ENCODE measurements at places on chromosomes 12 and 14.

- DNase-seq: no peak
Measured at GRCh38 chr12:20631711-20632110, 63.4 kb upstream of the SLCO1C1 start.

DNA sequence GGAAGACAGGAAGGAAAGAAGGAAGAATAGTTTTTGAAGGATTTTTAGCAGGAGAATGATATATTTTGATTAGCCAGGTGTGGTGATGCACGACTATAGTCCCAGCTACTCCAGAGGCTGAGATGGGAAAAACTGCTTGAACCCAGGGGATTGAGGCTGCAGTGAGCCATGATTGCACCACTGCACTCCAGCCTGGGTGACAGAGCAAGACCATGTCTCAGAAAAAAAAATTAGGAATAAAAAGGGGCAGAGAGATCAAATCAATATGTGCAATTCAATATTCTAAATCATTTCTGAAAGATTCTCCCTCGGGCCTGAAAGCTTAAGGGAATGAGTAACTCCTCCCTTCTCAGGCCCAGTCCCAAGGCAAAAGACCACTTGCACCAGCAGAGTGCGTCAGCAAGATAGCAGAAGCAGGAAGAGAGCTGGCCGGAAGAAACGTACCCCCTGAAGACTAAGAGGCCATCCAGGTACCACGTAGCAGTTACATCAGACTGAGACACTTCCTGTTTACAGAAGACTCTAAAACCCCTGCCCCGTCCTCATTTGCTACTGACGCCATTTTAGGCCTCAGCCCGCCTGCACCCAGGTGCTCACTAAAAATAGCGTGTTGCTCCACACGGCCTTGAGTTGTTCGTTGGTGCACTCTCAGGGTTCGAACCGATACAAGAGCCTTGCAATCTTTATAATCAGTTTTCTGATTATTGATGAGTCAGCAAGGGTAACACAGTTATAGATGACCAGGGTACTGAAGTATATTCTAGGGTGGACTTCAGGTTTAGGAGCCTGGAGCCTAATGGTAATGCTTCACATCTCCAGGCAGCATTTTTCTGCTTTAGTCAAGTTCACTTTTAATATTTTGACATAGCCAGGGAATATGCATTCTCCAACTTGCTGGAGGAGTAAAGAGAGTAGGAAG, 57.7 kb upstream of the CSRP2 start:
- DNase-seq: no peak

DNA sequence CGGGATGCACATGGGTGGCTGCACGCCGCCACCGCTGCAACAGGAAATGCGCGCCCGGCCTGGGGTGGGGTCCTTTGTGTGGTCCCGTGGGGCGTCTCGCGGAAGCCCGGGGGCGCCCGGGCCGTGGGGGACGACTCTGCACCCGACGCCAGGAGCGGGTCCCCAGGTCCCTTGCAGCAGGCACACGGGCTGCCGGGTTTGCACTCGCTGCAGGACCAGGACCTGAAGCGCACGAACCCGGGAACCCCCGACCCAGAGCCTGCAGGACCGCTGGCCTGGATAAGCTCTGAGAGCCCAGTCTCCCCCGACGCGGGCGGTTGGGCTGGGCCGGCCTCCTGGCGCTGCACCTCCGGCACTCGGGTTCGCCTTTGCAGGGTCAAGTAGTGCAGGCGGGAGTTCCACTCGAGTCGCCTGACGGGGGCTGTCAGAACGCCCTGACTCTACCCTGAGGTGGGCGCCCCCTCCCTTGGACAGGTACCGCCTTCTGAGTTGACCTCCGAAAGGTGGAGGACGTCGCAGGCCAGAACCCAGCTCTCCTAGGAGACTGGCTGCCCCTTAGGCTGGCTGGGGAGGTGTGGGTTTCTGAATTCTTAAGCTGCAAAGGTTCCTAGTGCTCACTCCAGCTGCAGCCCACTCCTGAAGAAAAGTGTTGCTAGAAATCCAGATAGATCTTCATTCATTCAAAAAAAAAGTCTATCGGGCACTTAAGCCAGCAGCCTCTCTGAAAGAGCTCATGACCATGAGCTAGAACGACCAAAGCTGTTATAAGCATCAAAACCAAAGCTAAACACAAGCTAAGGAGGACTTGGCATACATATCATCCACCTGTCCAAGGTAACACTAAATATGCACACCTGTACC, 68.0 kb downstream of the RNF34 start:
- no peak for DNase-seq

GRCh38 chr14:32939254-32940065, 781 bp downstream of the NPAS3 start:
- DNase-seq: no peak

- no peak for DNase-seq
Measured at GRCh38 chr12:120960657-120961056, 17.7 kb upstream of the HNF1A start.

- no peak for DNase-seq
Measured at GRCh38 chr12:58757422-58757821, 162.9 kb downstream of the LRIG3 start.

DNA sequence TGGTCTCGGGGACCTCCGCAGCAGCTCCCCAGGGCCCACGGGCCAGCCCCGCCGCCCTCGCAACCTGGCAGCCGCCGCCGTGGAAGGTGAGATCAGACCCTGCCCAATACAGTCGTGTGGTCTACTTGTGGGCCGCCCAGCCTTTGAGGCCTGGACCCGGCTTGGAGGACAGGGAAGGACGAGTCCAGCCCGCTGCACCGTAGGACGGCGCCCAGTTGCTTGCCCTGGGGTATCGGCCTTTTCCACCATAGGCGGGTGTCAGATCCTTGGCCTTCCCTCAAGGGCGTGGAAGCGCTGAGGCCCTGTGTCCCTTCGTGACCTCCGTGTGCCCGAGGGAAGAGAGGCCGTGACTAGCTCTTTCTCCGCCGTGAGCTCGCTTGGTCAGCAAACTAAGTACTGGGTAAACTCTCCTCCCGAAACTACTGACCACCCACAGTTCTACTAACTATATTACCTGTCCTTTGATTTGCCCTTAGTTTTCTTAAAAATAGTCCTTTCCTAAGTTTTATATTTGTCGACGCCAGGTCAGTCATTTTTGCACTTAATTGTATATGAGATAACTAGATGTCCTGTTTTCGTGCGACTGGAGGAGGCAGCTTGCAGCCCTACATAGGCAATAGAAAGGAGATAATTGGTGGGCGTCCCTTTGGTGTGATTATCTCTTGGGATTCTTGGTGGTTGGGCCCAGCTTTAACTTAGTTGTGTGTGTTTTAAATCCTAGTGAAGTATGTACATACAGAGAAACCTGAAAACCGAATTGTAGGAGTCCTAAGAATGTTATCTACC, 757 bp downstream of the SLC25A3 start:
- no peak for DNase-seq

GRCh38 chr12:66052988-66053615, 77.4 kb downstream of the LLPH start:
- no peak for DNase-seq

- no peak for DNase-seq
Measured at GRCh38 chr12:47377414-47378221, 297.9 kb upstream of the AMIGO2 start.

DNA sequence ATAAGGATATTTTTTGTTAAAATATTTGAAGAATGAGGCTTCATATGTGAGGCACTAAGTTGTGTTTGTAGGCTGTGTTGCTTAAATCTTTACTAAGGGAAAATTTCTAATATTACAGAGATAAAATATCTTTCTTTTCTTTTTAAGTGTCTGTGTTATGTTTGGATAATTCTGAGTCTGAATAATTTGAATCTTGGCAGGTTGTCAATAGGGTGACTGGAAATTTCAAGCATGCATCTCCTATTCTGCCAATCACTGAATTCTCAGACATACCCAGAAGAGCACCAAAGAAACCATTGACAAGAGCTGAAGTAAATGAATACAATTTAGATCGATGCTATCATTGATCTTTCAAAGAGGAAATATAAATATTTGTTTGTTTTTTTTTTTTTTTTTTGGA, 29.4 kb downstream of the TMPO start:
- DNase-seq: no peak

GRCh38 chr14:90519262-90519920, 122.6 kb downstream of the CALM1 start:
- no peak for DNase-seq

DNA sequence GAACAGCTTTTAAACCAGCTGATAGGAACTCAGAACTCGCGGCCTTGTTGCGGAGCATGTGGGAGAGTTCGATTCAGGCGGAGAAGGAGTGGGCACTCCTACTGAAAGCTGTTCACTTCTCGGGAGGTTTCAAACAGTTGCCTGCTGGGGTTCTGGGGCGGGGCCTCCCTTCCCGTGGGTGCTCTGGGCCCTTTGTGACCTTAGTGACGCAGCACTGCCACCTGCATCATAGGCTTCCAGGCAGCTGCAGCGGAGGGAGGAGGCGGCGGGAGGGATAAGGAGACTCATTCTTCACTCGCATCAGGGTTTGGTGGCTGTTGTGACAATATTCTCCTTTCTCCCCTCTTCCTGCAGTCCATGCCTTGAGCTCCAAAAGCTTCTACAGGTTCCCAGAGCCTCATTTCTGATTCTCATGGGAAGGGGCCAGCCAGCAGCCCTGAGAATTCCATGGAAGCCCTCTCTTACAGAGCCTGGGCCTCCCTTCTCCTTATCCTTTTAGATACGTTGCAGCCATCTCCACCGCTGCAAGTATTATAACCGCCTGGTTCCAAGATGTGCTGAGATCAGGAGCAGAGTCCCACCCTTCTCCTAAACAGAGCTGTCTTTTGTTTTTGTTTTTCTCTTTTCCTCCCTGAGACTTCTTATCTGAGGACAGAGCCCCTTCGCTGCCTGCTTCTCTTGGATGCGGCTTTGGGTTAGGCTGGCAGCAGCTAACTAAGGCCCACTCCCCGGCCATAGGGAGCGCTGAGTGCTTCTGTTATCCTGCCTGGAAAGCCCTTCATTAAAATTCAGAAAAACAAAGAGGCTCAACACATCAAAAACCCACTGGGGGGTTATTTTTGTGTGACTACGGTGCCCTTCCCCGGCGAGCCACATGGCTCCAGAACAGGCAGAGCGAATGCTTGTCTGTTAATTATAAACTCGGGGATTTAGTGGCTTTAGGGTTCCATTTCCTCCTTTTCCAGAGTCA, 67.6 kb upstream of the GPATCH2L start:
- DNase-seq: no peak

DNA sequence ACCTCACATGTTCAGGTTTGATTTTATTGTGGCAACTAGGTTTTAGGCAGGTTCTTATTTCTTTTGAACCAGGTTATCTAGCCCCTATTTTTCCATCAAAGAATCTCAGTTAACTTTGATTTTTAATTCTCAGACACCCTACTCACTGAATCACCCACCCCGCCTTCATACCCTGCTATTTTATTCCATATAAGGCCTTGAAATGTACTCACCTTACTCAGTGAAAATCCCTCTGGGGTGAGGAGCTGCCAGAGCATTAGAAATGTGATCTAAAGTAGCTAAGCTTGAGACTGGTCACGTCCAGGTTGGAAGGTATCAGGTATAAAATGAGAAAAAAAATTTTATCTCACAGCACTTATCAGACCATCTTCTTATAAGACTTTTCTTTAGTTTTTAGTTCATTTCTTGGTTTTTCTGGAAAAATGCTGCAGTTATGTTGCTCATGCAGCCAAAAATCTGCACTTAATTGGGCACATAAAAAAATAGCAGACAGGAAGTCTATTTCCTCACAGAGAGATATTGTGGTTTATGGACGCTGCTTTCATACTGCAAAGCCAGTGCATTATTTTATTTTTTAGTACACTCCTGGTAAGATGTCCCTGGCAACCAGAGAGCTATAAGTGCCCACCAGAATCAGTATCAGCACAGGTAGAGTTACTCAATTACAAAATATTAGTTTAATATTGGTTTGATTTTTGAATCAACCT, 101.5 kb upstream of the CCDC91 start:
- no peak for DNase-seq
